ENCODE measurements at places on chromosomes 3 and 15. TPM values are rescaled to one million over a fixed set of nuclear protein-coding genes. Genes with fewer than 3 reads are reported as not detected.

GRCh38 chr3:141302364-141303141, 65.8 kb upstream of the ZBTB38 start:
- DNase-seq = no peak

- DNase-seq = no peak
Observed at GRCh38 chr3:100708644-100708988, 678 bp upstream of the TFG start.

DNA sequence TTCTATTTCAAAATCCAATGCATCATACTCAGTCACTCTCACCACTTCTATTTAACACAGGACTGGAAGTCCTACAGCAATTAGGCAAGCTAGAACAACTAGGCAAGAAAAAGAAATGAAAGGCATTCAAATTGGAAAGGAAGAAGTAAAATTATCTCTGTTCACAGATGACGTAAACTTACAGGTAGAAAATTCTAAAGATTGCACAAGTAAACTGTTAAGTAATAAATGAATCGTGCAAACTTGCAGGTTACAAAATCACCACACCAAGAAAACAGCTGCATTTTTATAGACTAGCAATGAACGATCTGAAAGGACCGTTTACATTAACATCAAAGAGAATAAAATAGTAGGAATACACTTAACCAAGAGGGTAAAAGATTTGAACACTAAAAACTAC, 36.2 kb downstream of the CHST2 start:
- no peak for DNase-seq

RYR3 gene
- not detected for total RNA-seq

CA12 gene
- 0.10 TPM for total RNA-seq

GRCh38 chr15:68485721-68486360, 53.9 kb upstream of the ITGA11 start:
- DNase-seq = no peak

DNA sequence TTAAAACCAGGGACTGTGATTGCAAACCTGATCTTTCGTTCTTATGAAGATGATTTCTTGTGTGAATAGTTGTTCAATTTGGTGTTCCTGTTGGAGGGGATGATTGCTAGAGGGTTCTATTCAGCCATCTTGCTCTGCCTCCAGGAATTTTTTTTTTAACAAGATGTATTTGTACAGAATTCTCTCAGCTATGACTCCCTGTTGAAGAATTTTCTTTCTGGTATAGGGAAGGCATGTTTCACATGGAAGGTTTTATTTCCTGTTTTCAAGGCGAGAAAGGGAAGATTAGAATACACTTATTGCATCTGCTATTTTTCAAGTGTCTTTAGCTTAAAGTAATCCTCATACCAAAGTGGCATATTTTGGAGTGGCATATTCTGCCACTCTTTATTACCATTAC, 5.6 kb upstream of the LRRC34 start:
- no peak for DNase-seq

CNBP gene
- 348 TPM for total RNA-seq

- DNase-seq = no peak
Observed at GRCh38 chr3:133371181-133371580, 28.7 kb upstream of the BFSP2 start.

All from activated CD4-positive, alpha-beta memory T cell treated with anti-CD3 and anti-CD28 coated beads for 36 hours (primary cell).